Putamen (tissue), 1 donor: ENCODE measurements at places on chromosomes 11 and 22.

DNA sequence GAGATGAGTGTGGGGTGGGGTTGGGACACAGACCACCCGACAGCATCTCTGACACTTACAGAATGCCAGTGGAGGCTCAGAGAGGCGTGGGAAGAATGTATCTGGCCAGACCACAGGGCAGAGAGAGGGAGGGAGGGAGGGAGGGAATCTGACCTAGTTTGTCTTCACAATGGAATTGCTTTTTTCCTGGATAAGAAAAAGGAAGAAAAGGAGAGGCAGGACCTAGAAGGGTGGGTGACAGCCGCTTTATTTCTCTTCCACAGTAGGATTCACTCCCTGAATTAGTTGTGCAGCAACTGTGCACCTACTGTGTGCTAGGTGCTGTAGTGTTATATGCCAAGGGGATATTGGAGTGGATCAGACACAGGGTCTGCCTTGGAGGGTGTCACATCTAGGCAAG, 3.7 kb downstream of the KCNK4 start:
- no peak for DNase-seq

GRCh38 chr22:22697377-22698117, 53.1 kb downstream of the GGTLC2 start:
- DNase-seq, result no peak

DNA sequence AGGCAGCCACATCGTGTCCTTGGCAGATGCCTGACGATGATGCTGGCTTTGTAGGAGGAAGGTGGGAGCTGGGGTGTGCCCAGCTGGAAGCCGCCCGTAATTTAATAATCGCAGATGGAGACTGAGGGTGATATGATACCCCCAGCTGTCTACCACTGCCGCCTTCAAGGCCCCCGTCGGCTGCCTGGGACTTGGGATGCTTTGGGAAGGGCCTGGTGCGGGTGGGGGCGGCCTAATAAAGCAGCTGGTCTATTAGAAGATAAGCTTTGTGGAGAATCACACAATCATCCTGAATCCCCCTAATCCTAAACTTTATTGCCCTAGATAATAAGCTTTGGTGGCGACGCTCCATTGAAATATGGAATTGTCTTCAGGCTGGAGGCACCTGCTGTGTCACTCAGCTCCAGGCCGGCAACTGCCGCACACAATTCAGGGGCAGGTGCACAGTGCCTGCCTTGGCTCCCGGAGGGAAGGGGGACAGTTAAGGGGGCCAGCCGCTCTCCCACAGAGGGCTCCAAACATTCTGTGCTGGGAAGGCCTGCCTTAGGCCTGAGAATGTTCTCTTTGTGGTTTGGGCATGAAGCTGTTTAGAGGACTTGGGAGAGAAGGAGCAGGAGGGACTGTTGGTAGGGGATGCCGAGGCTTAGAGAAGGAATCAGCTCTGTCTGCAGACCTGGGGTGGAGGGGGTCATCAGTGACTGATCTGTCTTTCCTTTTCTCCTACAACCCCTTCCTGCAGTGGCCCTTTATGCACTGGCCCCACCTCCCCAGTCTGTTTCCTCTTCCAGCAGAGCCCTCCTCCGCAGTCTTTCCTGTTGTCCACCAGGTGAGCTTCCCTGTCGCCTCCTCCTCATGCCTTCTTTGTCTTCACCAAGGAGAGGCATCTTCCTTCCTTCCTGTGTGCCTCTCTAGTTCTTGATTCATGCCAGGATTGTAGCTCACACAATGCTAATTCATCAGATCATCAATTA, 65.3 kb downstream of the ARL14EP start:
- no peak for DNase-seq

DNA sequence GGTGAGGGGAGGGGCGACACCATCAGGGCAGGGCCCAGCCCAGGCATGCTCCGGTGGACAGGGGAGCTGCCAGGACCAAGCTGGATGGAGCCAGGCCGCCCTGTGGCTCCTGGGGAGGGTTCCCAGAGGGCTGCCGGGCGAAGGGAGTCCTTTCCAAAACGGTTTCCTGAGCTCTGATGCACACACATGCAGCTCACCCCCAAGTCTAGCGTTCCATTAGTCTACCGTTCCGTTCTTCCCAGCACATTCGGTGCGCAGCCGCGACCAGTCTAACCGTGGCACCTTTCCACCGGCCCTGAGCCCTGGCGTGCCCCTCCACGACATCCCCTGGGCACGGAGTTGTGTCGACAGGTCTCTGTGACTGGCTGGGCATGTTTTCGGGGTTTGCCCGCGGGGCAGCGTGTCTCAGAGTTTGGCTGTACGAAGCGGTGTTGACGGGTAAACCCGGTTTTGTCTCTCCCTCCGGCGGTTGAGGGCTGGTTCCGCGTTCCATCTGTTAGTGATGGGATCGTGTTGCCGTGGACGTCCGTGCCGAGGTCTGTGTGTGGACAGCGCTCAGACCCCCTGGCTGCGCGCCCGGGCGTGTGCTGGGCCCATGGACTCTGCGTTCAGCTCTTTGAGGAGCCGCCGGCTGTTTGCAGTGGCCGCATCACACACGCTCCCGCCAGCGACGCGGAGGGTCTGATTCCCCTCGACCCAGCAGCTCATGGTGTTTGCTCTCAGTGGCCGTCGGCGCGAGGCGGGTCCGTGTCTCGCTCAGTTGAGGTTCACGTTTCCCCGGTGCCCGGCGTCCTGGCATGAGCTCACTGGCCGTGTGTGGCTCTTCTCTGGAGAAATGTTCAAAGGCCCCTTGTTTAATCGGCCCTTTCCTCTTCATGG, 121.2 kb downstream of the IGLL1 start:
- no peak for DNase-seq

DNA sequence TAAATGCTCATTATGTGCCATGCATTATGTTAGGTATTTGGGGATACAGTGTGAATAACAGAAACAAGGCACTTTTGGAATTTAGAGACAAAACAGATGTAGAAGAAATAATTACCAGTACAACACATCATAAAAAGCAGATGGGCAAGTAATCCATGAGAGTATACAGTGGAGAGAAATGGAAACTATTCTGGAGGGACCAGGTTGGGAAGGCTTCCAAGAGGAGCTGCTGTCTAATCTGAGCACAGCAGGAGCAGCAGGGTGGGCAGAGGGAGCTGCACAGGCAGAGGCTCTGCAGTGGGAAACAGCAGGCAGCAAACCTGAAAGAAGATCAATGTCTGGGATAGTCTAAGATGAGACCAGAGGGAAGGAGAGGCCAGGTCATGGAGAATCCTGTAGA, 268.7 kb upstream of the CCDC90B start:
- no peak for DNase-seq

- DNase-seq, result no peak
Measured at GRCh38 chr22:50270666-50271394, 650 bp upstream of the MAPK11 start.

- no peak for DNase-seq
Measured at GRCh38 chr11:40178470-40178869, 1281.0 kb downstream of the LRRC4C start.

DNA sequence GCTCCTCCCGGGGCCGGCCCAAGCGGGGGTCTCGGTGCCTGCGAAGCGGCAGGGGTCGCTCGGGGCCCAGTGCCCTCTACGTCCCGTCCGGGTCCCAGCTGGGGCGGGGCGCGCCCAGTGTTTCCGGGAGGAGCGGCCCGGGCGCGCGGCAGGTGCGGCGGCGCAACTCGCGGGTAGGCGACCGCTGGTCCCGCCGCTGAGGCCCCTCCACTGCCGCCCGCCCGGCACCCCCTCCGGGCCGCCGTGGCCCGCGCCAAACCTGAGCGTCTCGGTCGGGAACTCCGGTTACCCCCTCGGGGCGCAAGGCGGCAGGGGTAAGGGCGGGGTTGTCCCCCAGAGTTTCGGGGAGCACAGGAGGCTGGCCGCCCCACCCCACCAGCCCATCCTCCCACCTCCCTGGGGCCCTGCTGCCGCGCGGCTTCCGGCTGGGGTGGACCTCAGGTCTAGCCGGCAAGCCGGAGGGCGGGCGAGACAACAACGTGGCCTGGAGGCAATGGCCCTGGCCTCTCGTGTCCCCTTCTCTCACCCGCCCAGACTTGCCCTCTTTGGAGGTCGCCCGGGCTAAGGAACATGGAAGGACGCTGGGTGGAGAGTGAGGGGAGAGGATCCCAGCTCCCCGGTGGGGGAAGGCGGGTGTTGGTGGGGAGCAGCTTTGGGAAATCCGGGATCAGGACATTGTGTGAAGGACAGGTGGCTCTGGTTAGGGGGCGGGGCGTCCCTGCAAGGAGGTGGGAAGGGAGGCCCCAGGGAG, 398 bp upstream of the CRACR2B start:
- no peak for DNase-seq

GRCh38 chr22:42642806-42643633, 2.6 kb upstream of the ATP5MGL start:
- DNase-seq, result no peak

DNA sequence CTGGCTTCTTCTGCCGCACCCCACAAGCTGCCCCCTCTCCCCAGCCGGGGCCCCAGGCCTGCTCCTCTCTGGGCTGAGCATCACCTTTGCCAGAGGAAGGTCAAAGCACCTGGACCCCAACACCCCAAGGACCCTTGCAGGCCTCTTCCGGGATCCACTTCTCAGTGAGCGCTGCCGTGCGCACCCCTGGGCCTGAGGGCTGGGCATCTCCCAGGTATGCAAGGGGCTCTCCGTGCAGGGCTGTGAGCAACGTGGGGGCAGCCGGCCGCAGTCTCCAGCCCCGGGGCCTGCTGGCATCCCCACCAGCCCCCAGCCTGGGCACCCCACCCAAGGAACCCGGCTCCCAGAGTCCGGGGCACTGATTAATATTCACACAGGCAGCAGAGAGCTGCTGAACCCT, 64.0 kb downstream of the BRD1 start:
- DNase-seq, result no peak

DNA sequence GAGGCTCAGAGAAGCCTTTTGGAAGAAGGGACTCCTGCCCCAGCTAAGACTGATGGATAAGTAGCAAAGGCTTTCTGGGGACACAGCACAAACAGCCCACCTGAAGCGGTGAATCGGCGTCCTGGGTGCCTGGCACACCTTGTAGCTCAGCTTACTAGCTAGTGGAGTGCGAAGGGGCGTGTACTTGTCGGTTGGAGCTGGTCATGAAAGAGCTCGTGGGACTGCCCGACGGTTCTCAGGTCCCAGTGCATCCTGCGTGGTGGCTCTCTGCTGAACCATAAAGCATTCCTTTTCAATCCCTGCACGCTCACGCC, 690 bp upstream of the UVRAG start:
- DNase-seq, result no peak

- no peak for DNase-seq
Measured at GRCh38 chr11:828506-829175, 922 bp downstream of the CRACR2B start.

DNA sequence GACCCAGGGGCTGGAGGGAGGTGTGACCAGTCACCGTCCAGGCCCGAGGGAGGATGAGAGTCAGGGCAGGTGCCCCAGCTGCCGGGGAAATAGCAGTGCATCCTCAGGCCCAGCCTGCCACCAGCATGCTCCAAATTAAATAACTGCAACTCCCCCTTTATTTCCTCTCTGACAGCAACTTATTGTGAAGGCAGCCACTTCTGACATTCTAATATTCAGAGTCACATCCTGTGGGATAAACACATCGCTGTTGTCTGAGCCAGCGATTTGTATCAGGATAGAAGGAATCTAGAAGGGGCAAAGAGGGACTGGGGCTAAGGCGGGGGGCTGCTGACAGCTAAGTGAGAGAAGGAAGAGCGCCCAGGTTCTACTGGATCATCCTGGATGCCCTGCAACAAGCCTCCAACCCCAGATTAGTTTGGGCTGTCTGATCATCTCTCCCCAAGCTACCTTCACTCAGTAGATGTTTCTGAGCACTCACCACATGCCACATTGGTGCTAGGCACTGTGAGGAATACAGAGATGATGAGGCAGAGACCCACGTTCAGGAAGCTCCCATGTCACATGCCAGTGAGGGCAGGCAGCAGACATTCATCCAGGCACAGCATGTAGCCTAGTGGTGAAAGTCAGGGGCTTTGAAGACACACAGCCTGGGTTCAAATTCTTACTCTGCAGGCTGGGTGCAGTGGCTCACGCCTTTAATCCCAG, 214.1 kb downstream of the BUD13 start:
- DNase-seq, result no peak

GRCh38 chr11:19651028-19651427, 61.6 kb upstream of the NAV2 start:
- no peak for DNase-seq

DNA sequence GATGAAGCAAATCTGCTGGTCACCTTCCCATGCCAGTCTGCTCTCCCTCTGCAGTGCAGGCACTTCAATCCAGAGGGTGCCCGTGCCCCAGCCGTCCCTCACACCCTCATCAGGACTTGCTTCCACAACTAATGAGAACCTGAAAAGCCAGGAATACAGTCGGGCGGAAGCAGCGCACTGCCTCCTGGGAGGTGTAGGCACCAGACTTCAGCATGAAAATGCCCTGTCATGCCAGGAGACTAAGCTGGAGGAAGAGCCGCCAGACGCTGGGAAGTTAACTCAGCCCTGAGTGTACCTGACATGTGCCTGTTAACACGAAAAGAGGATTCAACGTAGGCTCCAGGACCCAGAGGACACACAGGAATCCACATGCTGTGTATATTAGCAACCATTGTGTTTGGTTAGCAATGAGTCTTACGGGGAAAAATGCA, 40.1 kb upstream of the FLI1 start:
- DNase-seq, result no peak
